Fibroblast of skin of left biceps (primary cell): ENCODE measurements at places on chromosomes 12 and 14.

DNA sequence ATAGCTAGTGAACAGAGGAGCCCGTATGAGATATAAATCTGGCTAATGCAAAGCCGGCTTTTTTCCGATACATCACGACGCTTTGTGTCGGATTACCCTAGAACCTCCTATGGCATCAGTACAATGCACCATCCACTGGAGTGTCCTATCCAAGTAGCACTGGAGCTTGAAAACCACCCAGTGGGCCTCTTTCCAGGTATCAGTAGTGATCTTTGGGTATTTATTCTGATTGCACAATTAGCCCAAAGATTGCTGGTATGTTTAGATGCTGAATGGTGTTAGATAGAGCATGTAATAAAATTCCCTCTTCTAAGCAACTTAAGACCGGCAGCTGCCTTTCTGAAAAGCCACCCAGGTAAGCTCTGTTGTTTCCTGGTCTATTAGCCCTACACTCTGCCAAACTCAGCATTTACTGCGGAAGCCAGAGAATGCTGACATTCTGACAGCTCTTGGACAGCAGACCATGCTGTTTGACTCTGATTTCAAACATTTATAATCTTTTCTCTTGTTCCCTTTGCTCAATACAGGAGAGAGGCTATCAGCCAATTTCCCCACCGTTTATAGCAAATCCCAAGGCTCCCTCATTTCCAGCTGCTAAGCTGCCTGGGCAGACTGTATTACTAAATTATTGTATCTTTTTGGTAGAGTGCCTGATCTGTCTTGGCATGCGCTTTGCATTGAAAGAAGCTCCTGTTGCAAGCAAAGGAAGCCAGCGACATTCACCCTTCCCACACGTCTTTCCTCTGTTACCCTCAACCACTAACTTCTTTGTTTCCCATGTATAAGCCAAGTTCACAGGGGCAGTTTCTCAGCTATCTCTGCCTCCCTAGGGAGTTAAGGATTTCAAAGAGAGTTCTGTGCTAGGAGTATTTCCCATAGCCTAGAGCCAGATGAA is 388.3 kb upstream of the GARIN6 start:
- DNase-seq, result no peak

DNA sequence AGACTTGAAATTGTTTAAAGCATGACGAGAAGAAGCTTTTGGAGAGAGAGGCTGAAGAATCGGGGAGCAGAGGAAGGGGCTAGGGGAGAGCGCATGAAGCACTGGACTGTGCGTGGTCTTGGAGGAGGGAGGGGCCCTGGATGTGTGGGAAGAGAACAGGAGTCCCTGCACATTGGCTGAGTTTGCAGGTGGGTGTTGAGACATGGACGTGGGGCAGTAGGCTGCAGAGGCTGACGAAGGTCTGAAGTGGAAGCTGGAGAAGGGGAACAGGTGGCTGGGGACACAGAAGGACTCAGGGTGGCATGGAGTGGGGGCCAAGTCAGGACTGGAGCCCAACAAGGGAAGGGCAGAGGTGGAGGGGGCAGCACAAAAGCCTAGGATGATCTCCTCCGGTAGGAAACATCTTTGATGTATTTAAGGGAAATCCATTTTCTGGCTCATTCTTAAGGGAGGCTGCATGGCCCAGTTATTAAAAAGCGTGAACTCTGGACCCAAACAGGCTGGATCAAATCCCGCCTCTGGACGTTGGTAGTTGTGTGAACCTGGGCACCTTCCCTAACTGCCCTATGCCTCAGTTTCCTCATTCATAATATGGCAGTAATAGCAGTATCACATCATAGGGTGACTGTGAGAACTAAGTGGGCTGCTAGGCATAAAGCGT is 29.0 kb downstream of the ADGRD1 start:
- no peak for DNase-seq

DNA sequence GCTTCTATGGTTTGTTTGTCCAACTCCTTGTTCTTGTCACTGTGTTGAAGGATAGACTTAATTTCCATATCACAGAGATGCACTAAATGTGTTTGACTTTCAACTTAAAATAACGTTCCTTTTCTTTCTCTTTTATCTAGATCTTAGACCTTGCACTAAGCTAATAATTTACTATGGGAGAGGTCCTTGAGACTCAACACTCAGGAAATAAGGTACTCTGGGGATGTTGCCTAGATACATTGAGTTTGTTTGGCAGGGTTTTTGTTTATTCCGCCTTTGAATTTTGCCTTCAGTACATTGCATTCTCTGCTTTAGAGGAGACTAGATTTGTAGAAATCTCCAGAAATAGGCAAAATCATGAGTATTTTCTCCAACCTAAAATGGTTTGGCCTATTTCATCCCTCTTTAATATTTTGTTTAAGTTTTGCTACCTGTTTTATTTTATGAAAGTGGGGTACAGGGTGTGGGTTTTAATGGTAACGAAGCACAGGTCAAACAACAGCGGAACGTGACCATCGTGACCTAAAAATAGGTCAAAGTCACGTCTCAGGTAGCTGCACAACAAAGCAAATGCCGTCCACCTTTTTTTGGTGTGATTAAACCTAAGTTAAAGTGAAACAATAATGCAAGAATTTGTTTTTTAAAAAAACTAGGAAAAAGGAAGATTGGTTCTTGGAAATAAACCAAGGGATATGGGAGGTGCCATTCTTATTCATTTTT is 115.3 kb upstream of the CPSF6 start:
- no peak for DNase-seq

GRCh38 chr12:105018776-105019175 is 32.7 kb downstream of the NOPCHAP1 start:
- DNase-seq, result no peak

- no peak for DNase-seq
These were observed 48.5 kb upstream of the RIMBP2 start for GRCh38 chr12:130764475-130765185.

DNA sequence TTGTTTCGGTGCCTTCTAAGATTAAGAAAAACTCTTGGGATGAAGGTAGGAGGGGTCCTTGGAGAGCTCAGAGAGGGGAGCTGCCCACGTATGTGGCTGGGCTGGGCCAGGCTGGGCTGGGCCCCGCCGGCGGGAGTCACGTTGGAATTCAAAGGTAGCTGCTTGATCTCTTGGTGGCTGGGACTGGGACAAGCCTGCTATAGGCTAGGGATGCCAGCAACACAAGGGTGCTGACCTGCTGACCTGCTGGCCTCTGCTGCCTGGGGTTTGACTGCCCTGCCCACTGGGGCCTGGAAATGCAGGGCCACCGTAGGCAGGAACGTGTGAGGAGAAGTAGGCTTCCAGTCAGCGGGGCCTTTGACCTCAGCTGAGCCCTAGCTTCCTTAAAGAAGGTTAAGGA is 52.8 kb upstream of the GTF2A1 start:
- no peak for DNase-seq

DNA sequence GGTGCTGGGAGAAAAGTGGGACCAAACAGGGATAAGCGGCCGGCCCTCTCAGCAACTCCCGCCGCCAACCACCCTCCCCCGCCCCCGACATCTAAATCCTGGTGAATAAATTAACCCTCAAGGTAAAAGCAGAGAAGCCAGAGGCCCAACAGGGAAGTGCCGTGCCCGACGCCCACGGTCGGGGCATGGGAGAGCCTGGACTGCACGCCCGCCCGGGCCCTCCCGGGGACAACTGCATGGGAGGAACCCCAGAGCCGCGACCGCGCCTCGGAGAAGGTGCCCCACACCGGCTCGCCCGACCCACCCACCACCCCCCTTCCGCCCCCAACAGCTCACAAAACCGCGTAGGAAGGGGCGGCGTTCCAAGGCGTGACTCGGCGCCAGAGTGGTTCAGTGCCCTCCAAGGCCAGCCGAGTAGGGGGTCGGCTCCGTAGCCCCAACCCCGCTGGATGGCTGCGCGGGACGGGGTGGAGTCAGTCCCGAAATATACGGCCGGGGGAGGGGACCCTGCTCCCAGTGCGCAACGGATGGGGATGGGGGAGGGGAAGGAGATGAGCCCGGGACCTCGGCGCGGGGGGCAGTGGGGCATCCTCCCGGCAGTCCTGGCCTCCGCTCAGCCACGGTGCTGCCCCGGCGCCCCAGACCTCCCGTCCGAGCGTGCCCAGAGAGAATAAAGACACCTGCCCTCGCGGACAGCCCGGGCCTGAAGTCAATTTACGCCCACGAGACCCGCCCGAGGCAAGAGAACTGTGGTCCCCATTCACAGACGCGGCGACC is 732 bp downstream of the SLC25A29 start:
- no peak for DNase-seq

- DNase-seq, result no peak
These were observed 4.5 kb downstream of the EFS start for GRCh38 chr14:23360496-23360895.

DNA sequence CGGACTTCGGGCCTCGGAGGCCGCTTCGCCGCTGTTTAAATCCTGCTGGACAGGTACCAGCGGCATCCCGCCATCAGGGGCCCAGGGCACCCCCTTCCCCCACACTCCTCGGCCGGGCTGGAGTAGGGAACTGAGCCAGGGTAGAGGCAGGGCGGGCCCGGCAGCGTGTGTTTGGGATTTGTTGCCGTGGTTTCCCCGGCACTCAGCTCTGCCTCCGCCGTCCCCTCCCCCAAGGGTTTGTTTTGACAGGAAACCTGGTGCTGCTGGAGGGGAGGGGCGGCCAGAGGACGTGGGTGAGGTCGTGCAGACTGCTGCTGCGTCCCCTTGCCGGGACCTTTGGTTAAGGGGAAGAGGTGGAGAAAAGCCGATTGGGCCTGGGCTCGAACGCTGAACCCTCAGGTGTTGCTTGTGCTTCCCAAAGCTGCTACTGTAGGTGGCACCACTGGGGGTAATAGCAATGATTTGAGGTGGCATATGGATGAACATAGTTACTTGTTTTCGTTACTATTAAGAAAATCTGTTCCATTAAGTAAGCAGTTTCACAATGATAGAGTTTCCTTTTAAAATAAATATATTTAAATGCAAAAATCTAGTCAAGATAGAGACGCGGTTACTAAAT is 778 bp downstream of the TCP11L2 start:
- DNase-seq, result no peak

GRCh38 chr12:120139958-120140357 is 23.4 kb upstream of the RAB35 start:
- no peak for DNase-seq

- no peak for DNase-seq
These were observed 1.4 kb downstream of the THTPA start for GRCh38 chr14:23557521-23557920.

GRCh38 chr12:14482886-14483285 is 84.8 kb downstream of the PLBD1 start:
- no peak for DNase-seq

GRCh38 chr12:68815928-68816800 is 8.2 kb downstream of the MDM2 start:
- DNase-seq, result no peak

DNA sequence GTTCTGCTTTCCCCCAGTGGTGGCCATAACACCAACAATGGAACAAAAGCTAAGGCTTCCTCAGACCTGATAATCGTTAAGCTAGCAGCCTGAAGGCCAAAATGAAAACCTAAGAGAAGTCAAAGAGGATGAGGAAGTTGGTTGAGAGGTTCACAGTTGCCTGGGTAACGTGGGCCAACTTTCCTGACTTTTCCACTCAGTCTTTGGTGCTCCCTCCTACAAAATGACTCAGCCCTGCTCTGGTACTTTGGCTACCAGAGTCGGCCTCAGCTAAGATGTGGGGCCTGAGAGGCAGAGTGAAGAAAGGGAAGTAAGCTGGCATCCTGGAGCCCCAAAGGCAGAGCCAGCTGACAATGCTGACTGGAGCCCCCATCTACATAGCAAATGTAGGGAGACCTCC is 14.9 kb upstream of the FKBP11 start:
- DNase-seq, result no peak

- no peak for DNase-seq
These were observed 280.4 kb downstream of the FOXN3 start for GRCh38 chr14:89136587-89136986.

- no peak for DNase-seq
These were observed 19.6 kb downstream of the MLXIP start for GRCh38 chr12:122097927-122098756.

DNA sequence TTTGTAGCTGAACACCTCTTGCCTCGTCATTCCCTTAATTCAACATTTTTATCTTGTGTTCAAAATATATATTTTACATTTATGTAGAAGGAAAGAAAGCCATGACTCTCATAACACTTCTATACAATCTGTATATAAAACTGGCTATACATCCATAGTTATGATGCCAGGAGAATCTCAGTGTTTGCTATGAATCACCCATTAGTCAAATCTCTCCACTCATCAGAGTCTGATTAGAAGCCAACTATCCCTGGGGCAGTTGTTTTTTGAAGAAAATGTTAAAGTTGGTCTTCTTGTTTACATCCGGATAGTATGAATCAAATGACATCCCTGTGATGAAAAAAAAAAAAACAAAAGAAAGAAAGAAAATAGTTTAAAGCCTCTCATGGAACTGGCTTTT is 503.9 kb downstream of the NELL2 start:
- peak; percentile 1 for DNase-seq

GRCh38 chr12:120981407-120981941 is 3.1 kb downstream of the HNF1A start:
- no peak for DNase-seq

- no peak for DNase-seq
These were observed 229.3 kb upstream of the LHX5 start for GRCh38 chr12:113700943-113701342.

DNA sequence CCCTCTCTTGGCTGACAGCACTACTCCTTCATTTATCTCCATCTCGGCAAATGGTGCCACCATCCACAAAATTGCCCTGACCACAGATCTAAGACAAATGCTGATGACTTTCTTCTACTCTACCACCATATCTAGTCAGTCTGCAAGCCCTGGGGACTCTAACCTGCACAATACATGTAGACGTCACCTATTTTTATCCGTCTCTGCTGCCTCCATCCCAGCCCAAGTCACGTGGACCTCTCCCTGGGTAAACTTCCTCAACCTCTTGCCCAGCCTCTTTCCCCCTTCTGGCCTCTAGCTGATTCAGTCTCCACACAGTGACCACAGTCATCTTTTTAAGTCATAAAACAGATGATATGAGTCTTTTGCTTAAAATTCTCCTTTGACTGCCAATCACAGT is 1203.0 kb downstream of the AACS start:
- no peak for DNase-seq

GRCh38 chr12:69274861-69275260 is 35.5 kb downstream of the CPSF6 start:
- no peak for DNase-seq

DNA sequence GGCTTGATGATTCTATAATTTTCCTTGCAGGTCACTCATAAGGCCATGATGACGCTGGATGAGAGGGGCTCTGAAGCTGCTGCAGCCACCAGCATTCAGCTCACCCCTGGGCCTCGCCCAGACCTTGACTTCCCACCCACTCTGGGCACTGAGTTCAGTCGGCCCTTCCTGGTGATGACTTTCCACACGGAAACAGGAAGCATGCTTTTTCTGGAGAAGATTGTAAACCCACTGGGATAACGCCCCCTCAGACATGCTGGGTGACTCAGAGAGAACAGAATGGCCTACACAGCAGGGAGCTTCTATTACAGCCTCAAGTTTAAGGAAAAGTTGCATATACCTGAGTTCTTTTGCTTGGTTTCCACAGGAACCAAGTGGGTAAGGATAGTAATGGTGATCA is 34.3 kb downstream of the SERPINA3 start:
- no peak for DNase-seq
